Epithelial cell of esophagus (primary cell): ENCODE measurements at places on chromosomes 16 and 17.

GRCh38 chr16:54363766-54364165, 77.2 kb upstream of the IRX3 start:
- no peak for DNase-seq

- DNase-seq: no peak
These were observed 25.5 kb downstream of the RAB11FIP3 start for GRCh38 chr16:450785-451512.

DNA sequence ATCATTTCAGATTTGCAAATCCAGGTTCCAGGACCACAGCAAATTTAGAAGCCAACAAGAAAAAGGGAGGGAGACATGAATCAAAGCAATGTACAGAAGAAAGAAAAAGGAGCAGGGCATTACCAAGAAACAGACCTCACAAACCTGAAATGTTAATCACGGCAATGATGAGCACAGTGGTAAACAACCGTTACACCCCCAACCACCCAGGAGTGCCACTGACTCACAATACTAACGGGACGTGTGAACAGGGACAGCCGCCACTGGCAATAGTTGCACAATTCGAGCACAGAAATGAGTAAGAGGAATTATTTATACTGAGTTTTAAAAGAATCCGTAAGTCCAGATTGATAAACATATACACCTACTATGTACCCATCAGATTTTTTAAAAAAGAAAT, 13.8 kb downstream of the USP22 start:
- DNase-seq: peak; percentile 96

DNA sequence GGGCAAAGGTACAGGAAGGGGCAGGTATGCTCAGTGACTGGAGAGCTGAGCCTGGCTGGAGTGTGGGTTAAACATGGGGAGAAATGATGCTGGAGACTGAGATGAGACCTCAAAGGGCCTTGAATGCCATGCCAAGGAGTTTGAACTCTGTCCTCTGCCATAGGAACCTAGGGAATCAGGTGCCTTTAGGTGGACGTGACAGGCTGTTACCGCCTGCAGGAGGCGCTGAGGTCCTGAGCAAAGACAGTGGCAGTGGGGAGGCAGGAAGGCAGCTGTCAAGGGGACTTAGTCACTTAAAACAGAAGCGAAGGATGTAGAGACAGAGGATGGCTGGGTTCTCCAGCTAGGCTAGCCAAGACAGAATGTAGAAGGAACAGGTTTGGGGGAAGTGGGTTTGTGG, 9.1 kb downstream of the PSMB3 start:
- peak; percentile 55 for DNase-seq

GRCh38 chr17:37492167-37492566, 2.5 kb downstream of the DUSP14 start:
- DNase-seq: no peak

GRCh38 chr16:68090533-68090932, 5.4 kb downstream of the NFATC3 start:
- no peak for DNase-seq

DNA sequence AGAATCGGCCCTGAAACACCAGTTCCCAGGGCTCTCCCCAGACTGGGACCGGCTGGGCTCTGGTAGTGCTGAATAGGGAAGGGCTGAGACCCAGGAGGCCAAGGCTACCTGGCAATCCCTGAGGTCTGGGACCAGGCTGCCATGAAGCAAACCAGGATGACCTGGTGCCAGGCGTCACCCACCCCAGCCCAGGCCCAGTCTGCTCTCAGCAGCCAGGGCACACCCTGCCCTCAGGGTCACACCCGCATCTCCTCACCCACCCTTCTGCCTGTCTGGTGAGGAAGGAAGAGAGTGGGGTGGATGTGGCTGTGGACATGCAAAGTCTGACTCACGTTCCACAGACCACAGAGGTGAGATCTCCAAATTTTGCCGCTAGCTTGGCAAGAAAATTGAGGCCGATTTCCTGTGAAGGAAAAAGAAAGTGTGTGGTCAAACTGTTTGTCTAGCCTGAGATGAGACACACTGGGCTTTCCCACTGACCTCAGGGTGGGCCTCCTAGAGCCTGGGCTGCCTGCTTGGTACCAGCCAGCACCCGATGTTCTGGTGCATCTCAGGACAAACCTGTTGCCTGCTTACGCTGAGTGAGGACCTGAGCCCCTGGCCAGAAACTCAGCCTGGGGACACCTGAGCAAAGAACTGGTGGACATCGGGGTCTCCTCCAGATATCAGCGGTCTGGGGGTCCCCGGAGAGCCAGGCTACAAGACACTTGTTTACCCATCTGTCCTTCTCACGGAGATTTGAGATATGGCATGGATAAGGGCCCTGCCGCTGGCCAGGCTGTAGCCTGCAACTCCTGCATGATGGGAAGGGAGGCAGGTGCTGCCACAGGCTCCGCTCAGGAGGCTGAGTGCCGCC, 6.3 kb upstream of the RAB37 start:
- no peak for DNase-seq

- DNase-seq: no peak
These were observed 30.4 kb upstream of the SSTR5 start for GRCh38 chr16:1042049-1042744.

DNA sequence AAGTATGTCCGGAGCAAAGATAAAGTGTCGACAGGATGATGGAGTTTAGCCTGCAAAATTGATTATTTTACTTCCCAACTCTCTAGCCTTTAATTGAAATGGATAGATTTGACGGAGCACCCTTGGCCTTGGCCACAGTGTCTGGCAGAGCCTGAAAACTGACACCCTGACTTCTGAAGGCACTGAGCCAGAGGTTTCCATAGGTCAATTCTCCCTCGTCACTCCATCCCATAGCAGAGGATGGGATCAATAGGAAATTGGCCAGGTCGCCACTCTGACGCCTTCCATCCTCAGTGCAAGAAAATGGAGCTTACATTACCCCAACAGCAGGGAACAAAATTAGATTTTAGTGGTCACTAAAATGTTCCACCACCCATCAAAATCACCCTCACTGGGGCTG, 90.4 kb upstream of the CDH11 start:
- no peak for DNase-seq

GRCh38 chr17:46782250-46782953, 36.1 kb downstream of the WNT3 start:
- DNase-seq: peak; percentile 60

GRCh38 chr17:51595826-51596398, 335.6 kb downstream of the UTP18 start:
- DNase-seq: no peak

GRCh38 chr16:12625068-12625467, 178.6 kb downstream of the CPPED1 start:
- no peak for DNase-seq

DNA sequence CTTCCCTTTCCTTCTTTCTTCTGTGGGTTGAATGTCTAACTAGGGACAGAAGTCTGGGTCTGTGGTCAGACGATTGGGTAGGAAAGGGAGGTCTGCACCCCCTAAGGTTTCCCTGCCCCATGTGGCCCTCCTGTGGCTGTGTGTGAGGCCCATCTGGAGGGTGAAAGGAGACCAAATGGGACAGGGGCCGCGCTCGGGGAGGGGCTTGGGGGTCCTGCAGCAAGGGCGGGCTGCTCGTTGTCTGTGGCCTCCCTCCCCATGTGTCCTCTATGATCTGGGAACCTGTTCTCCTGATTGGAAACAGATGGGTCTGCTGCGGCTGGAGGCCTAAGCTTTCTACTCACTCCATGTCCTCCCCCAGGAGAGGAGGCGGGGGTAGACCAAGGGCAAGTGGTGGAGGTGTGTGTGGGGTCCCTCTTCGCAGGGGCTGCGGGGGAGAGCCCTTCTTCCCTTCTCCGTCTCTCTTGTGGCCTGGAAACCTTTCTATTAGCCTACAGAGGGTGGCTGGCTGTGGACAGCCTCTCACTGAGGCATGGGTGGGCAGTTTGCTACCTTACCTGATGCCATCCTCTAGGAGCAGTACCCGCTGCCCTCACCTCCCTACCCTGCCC, 18.6 kb downstream of the IGFBP4 start:
- no peak for DNase-seq

GRCh38 chr17:28470266-28470913, 3.1 kb upstream of the SLC13A2 start:
- DNase-seq: no peak

DNA sequence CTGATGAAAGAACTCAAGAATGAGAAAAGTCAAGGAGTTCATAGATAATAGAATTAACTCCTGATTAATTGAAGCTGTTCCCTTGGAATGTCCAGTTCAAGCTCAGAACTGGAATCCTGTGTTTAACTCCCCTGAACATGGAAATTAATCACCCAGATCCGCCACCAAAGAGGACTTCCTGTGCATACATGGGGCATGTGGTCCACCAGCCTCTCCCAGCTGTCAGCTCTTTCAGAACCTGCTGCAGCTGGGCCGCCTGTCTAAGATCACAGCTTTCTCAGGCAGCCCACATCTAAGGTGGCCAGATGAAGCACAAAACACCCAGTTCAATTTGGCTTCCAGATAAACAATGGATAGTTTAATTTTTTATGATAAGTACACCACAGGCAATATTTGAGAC, 203.7 kb upstream of the COX10 start:
- DNase-seq: no peak

- DNase-seq: no peak
These were observed 19.3 kb upstream of the FOXF1 start for GRCh38 chr16:86490859-86491639.

DNA sequence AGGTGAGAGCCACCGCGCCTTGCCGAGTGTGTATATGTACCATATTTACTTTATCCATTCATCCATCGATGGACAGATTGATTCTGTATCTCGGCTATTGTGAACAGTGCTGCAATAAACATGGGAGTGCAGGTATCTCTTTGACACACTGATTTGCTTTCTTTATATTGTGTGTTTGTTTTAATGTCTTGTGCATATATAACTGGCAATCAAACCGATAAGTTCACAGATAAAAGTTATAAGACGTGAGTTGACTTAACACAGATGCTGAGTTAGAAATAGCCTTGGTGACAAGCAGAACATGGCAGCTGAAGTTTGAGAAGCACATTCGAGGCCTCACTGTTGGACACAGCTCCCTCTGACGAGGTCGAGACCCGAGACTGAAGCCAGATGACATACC, 23.2 kb downstream of the TMEM186 start:
- DNase-seq: no peak

DNA sequence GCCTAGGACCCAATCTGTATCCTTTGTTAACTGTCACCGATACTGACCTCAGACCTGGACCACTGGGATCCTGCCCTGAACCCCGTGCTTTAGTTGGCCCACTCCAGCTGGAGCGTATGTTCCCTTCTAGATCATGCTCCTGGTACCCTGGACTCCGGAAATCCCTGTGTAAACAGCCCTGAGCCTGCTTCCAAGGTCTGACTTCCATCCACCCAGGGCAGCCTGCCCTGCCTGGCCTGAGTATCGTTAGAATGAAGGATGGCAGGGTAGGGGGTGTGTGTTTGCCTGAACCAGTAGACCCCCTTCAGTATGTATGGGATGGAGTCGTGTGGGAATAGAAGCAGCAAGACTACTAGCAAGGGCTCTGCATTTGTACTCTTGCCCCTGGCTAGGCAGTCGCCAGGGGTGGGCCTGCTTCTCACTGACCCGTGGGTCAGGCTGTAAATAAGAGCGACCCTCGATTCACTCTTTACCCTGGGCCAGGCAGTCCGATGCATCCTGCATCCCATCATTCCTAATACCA, 691 bp upstream of the TMEM98 start:
- DNase-seq: no peak

GRCh38 chr17:1325766-1326165, 46.3 kb downstream of the TRARG1 start:
- DNase-seq: no peak

DNA sequence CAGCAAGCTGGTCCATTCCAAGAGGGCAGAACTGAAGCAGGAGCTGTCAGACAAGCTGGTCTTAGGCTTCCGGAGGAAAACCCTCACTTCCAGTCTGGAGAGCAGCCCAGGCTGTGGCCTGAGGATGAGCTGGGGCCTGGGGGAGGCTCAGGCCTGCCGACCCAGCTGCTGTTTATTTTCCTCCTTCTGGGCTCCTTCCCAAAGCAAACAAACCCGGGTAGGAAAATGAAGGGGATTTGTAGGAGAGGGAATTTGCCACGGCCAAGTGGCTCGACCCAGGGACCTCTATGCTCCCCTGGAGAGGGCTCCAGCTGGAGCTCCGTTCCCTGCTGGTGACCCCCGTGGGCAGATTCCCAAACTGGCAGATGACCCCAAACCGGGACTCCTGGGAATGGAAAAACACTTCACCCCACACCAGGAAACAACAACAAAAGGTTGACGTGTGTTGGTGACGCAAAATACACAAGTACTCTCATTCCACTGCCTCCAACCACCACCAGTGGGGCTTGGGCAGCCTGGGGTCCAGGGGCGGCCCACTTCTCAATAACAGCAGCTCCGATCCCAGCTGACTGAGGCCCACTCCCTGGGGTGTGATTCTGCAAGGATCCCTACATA, 8.8 kb downstream of the JUP start:
- DNase-seq: peak; percentile 47

DNA sequence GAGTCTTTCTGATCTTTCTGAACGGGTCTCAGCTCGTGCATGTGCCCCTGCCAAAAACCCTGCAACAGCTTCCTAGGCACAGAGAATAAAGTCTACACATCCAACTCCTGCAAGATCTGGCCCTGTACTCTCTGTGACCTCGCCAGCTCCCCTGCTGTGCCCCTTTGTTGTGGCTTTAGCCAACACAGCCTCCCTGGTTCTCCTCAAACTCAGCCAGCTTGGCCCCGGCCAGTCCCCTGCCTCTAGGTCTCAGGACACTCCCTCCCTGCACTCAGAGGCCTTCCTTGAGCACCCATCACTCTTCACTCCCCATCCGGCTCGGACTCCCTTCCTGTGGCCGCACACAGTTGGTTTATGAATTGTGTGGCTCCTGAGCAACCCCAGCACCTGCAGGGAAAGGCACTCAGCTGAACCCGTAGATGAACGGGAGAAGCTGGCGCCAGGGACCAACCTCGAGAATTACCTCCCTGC, 1.4 kb downstream of the CEP131 start:
- DNase-seq: no peak

DNA sequence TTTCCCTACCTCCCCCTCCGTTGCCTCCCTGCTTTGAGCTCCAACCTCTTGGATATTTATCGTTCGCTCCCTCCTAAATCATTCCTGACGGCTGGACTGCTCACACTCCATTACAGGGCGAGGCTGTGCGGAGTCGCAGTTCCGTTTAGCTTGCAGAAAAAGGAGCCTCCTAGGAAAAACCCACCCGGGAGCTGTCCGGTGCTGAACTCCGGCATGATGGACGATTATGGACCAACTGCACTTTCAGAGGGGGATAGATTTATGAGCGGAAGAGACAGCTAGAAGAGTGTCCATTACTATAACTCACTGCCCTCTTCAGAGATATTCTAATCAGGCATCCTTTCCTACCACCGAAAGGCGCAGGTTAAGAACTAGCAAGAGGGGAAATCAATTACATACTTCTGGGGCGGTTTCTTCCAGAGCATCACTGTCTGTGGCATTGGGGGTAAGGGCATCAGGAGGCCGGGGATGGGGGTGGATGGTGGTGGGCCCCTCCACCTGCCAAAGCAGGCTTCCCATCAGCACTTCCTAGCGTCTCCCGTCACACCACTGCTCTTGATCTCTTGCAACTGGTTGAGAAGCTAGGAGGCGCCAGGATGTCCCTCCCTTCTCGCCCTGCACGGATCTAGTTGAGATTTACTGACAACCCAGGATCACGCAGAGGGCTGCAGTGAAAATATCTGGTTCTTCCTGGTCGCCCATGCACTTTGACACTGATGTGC, 251.2 kb downstream of the ENGASE start:
- no peak for DNase-seq
